CD8-positive, alpha-beta memory T cell (primary cell): ENCODE measurements at places on chromosomes 7 and 10. TPM values are rescaled to one million over a fixed set of nuclear protein-coding genes. Genes with fewer than 3 reads are reported as not detected.
A peak's percentile ranks its signal among the peaks of the same experiment; 100 is the strongest.

- peaks cover 57% of the 10 kb centered on the region for H3K4me1 ChIP-seq
- peaks cover 63% of the 10 kb centered on the region for H3K27me3 ChIP-seq
- peak; percentile 47 for DNase-seq
- H3K36me3 ChIP-seq: no peaks in the 10 kb centered on the region
Observed at GRCh38 chr10:8051851-8052257, 2.6 kb upstream of the GATA3 start.

- no peak overlapping the region for H3K4me3 ChIP-seq
- H3K4me1 ChIP-seq: no peaks in the 10 kb centered on the region
- no peaks in the 10 kb centered on the region for H3K36me3 ChIP-seq
- DNase-seq: no peak
- no peaks in the 10 kb centered on the region for H3K27me3 ChIP-seq
Observed at GRCh38 chr7:49243521-49243920, 319.2 kb downstream of the CDC14C start.

The MOGAT3 gene
- polyA plus RNA-seq: not detected

GRCh38 chr10:122221958-122222357 lies 49.1 kb upstream of the BTBD16 start:
- DNase-seq: no peak
- no peak overlapping the region for H3K4me3 ChIP-seq
- H3K4me1 ChIP-seq: no peaks in the 10 kb centered on the region
- no peak overlapping the region for H3K27ac ChIP-seq
- no peaks in the 10 kb centered on the region for H3K36me3 ChIP-seq
- no peaks in the 10 kb centered on the region for H3K27me3 ChIP-seq

The GRID1 gene
- not detected for polyA plus RNA-seq

DNA sequence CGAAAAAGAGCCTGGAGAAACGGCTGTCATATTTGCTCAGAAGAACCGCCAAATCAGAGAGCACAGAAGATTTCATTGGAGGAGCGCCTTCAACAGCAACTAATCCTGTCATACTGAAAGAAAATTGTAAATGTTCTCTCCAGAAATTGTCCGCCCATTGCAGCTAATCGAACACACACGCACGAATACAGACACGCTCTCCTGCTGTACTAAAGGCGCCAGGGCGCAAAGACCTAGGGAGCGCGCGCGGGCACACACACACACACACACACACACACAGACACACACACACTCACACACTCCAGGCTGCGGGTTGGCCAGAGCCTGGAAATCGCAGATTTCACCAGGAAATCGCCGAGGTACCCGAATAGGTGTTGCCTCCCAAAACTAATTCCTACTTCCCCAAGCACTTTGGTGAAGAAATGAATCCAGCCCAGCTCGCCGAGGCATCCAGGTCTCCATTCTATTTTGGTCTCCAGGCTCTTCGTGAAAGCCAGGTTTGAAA lies at the start of gene CHRM2:
Gene CHRM2 (plus strand): TSS at position 157 of the 505 bp plus-strand sequence. CDS start 146,214 bp downstream, outside the sequence.
- H3K27me3 ChIP-seq: no peaks in the 10 kb centered on the region
- no peaks in the 10 kb centered on the region for H3K4me1 ChIP-seq
- H3K27ac ChIP-seq: no peak within 1 kb of the TSS
- no peak for DNase-seq
- H3K36me3 ChIP-seq: no peaks in the 10 kb centered on the region

The PNLIPRP3 gene
- polyA plus RNA-seq: not detected

DNA sequence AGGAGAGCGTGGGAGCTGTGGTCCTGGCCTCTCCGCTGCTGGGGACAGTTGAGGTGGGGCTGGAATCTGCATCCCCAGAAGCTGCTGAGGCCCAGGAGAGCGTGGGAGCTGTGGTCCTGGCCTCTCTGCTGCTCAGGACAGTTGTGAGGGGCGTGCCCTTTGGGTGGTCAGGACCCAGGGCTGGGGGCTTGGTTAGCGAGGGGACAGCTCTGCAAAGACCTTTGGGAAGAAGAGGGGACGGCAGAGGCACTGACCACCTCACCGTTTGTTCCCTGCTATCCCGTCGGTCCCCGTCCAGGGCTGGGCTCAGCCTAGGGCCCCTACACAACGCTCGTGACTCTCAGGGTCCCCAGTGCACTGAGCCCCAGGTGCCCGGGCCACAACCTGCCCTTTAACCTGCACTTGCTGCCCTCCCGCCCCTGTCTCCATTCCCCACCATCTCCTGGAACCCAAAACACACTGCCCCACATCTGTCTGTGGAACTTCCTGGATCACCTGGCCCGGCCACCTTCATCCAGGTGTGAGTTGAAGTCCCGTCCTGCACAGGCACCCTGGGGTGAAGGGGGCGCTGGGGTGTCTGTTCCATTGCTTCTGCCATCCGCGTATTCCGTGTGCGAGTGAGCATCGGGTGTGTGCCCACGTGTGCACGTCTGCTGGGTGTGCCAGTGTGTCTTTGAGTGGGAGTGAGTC lies 14.1 kb downstream of the FOXL3 start:
- H3K4me1 ChIP-seq: no peaks in the 10 kb centered on the region
- no peak overlapping the region for H3K4me3 ChIP-seq
- H3K36me3 ChIP-seq: no peaks in the 10 kb centered on the region
- no peak overlapping the region for H3K27ac ChIP-seq
- H3K27me3 ChIP-seq: no peaks in the 10 kb centered on the region

DNA sequence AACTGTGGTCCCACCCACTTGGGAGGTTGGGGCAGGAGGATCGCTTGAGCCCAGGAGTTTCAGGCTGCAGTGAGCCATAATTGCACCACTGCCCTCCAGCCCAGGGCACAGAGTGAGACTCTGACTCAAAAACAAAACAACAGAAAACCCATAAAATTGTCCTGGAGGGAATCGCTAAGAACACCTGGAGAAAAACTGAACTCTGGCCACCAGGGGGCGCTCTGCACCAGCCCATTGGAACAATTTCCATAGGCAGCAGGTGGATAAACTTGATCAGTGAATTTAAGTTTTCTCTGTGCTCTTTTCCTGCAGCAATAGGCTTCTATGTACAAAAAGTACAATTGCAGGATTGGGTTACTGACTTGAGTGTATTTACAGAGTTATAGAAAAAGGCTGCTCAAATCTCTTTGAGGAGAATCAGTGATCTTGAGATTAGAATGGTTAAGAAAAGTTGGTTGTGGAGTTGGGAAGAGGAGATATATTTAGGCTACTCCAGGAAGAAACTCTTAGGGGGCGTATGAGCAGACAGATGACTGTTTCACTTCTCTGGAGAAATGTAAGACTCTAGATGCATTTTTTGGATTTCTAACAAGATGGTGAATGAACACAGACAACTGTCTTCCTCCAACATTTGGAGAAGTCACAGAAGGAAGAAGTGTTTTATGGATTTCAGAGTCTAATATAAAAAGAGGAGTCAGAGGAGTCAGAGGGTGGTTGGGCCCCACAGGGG lies 274.9 kb upstream of the GALNT17 start:
- no peaks in the 10 kb centered on the region for H3K36me3 ChIP-seq
- H3K27me3 ChIP-seq: no peaks in the 10 kb centered on the region
- H3K4me1 ChIP-seq: no peaks in the 10 kb centered on the region
- H3K4me3 ChIP-seq: no peak overlapping the region
- DNase-seq: peak; percentile 6

GRCh38 chr7:91953618-91954017 lies 13.0 kb downstream of the AKAP9 start:
- H3K36me3 ChIP-seq: no peaks in the 10 kb centered on the region
- H3K27ac ChIP-seq: no peak overlapping the region
- peaks cover 9% of the 10 kb centered on the region for H3K4me1 ChIP-seq
- no peaks in the 10 kb centered on the region for H3K27me3 ChIP-seq

DNA sequence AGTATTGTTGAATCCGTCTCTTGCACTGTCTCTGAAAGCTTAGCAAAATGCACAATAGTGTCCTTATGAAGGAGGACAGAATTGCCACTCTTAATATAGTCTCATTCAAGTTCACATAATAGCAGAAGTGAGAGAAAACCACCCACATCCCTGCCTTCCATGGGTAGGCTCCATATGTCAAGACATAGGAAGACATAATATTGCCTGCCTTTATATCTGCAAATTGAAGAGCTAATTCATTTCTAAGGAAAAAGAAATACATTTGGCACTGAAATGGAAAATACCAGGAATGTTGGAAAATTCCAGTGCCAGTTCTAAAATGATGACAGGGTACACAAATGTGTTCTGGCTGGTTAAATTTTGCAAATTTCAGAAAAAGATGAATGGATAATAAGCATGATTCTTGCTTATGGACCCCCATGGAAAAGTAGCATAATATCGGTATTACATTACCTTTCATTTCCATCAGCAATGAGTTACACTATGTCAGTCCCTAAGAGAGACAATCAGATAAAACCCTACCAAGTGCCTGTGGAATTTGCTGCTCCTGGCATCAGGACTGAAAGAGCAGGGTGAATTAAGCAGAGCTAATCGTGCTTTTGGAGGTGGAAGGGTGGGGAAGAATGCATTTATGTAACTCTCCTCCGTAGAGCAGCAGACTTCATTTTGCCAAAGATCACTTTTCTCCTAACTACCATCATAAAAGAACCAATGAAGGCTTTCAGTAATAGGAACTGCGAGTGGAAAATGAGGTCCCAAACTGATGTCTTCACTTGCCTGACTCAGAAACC lies 312.6 kb downstream of the FGFR2 start:
- H3K27ac ChIP-seq: no peak overlapping the region
- no peaks in the 10 kb centered on the region for H3K27me3 ChIP-seq
- H3K4me3 ChIP-seq: no peak overlapping the region
- DNase-seq: no peak
- H3K36me3 ChIP-seq: no peaks in the 10 kb centered on the region
- H3K4me1 ChIP-seq: no peaks in the 10 kb centered on the region

DNA sequence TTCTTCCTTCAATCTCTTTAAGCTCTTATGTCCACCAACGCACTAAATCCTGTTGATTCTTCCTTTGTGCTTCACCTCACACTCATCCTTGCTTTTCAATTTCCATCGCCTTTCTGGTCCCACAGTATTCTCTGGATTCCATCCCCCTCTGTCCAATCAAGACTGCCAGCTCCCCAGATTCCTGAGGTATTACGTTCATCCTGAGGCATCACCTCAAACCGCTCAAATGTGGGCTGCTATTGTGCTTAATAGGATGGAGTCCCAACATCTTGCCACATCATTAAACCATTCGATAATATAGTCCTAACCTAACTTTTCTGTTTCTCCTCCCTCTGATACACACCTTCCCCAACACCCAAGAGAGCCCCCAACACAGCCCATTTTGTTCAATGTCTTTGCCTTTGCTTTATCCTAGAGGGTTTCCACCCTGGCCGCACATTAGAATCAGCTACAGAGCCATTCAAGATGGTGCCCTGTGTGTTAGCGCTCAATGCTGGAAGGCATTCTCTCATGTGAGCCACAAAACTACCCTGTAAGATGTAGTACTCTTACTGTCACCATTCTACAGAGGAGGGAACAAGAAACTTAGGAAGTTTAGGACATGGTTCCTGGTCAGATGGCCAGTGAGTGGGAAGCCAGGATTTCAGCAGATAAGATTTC lies 79.5 kb upstream of the LEP start:
- H3K4me1 ChIP-seq: peaks cover 3% of the 10 kb centered on the region
- H3K4me3 ChIP-seq: no peak overlapping the region
- no peaks in the 10 kb centered on the region for H3K36me3 ChIP-seq
- no peak for DNase-seq
- peaks cover 20% of the 10 kb centered on the region for H3K27me3 ChIP-seq

The PAPOLB gene
- not detected for polyA plus RNA-seq

GRCh38 chr10:99329304-99329553 lies at the start of gene CNNM1:
TSS of gene CNNM1 (plus strand) at chr10:99329356. CDS start at chr10:99329388, 32 bp downstream.
- no peaks in the 10 kb centered on the region for H3K4me1 ChIP-seq
- no peak for DNase-seq
- H3K4me3 ChIP-seq: no peak within 1 kb of the TSS
- H3K36me3 ChIP-seq: no peaks in the 10 kb centered on the region

GRCh38 chr10:132624847-132625471 lies 87.4 kb downstream of the INPP5A start:
- no peaks in the 10 kb centered on the region for H3K27me3 ChIP-seq
- H3K36me3 ChIP-seq: no peaks in the 10 kb centered on the region
- DNase-seq: no peak
- no peak overlapping the region for H3K27ac ChIP-seq
- no peaks in the 10 kb centered on the region for H3K4me1 ChIP-seq

DNA sequence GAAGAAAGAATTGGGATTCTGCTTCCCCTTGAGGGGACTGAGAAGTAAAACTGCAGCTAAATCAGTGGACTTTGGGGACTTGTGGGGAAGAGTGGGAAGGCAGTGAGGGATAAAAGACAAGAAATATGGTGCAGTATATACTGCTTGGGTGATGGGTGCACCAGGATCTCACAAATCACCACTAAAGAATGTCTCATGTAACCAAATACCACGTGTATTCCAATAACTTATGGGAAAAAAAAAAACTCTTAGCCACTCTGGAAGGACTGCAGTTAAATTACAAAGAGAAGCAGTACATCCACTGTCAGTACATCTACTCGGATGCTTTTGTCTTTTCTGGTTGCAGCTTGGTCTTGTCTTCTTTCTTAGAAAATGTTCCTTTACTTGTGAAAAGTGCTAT lies 27.4 kb upstream of the GOT1 start:
- H3K4me3 ChIP-seq: no peak overlapping the region
- H3K36me3 ChIP-seq: no peaks in the 10 kb centered on the region
- DNase-seq: no peak
- H3K27me3 ChIP-seq: no peaks in the 10 kb centered on the region

DNA sequence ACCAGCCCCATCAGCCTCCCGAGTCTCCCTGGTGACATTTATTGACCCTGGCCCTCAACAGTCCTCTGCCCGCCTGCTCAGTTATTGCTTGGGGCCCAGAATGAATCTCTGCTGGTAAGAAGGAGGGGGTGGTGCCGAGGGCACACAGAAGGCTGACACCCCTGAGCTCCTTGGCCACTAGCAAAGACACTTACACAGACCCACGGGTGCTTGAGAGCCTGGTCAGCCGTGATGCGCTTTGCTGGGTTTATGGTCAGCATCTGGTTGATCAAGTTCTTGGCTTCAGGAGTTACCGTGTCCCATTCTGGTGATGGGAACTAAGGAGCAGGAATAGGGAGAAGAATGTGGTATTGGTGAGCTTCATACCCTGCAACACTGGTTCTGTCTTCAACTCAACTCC lies 27.3 kb downstream of the CAMK2G start:
- H3K4me1 ChIP-seq: peaks cover 16% of the 10 kb centered on the region
- H3K27ac ChIP-seq: no peak overlapping the region
- H3K27me3 ChIP-seq: no peaks in the 10 kb centered on the region
- H3K36me3 ChIP-seq: peaks cover 41% of the 10 kb centered on the region
- H3K4me3 ChIP-seq: no peak overlapping the region

The CH25H gene
- polyA plus RNA-seq: 0.24 TPM

DNA sequence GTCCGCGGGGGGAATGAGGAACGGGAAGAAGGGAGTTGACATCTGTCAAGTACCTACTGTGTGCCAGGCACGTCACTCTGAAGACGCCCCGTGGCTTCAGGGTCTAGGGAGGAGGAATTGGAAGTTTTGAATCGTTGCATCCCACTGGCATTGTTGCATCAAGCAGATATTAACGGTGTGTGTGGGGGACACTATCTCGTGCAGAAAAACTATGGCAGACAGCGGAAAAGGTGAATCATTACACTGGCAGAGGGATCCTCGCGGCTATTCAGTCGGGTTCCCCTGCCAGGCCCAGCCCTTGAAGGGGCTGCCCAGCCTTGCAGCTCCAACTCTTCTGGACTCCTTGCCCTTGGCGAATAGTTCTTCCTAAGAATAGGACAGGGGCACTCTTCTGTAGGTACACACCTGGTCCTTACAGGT lies 1.0 kb upstream of the KIAA1549 start:
- no peaks in the 10 kb centered on the region for H3K36me3 ChIP-seq
- no peak overlapping the region for H3K27ac ChIP-seq
- H3K4me1 ChIP-seq: peaks cover 5% of the 10 kb centered on the region
- no peak overlapping the region for H3K4me3 ChIP-seq
- DNase-seq: no peak

The COL13A1 gene
- not detected for polyA plus RNA-seq

- H3K4me3 ChIP-seq: no peak overlapping the region
- no peak for DNase-seq
- no peaks in the 10 kb centered on the region for H3K4me1 ChIP-seq
Observed at GRCh38 chr10:113015201-113015600, 65.2 kb downstream of the TCF7L2 start.
